Fibroblast of mammary gland (primary cell): ENCODE measurements at places on chromosomes 4 and X.

DNA sequence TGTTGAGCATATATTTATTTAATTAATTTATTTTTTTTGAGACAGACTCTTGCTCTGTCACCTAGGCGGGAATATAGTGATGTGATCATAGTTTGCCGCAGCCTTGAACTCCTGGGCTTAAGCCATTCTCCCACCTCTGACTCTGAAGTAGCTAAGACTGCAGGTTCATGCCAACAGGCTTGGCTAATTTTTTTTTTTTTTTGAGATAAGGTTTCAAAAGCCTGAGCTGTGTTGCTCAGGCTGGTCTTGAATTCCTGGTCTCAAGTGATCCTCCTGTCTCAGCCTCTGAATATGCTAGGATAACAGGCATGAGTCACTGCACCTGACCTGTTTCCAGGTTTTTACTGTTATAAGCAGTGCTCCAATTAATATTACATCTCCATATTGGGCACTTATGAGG lies 4.8 kb downstream of the ADD1 start:
- no peak for DNase-seq

- no peak for DNase-seq
Observed at GRCh38 chr4:118953276-118953675, 64.6 kb downstream of the SYNPO2 start.

DNA sequence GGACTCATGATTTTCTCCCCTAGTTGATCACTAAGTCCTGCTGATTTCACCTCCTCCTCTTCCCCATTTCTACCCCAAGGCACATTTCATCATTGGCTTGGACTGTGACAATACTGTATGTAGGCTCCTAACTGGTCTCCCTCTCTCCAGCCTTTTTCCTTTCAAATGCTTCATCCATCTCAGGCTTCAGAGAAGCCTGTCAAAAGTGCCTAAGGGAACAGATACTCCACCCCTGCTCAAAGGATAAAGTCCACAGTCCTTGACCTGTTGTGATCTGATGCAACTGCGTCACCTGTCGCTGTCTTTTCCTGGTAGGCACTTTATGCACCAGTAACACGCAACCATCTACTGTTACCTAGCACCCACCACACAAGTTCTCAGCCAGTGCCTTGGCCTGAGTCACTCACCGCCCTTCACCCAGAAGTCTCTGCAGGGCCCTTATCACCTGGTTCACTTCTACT lies 12.8 kb downstream of the SCARB2 start:
- DNase-seq, result no peak

DNA sequence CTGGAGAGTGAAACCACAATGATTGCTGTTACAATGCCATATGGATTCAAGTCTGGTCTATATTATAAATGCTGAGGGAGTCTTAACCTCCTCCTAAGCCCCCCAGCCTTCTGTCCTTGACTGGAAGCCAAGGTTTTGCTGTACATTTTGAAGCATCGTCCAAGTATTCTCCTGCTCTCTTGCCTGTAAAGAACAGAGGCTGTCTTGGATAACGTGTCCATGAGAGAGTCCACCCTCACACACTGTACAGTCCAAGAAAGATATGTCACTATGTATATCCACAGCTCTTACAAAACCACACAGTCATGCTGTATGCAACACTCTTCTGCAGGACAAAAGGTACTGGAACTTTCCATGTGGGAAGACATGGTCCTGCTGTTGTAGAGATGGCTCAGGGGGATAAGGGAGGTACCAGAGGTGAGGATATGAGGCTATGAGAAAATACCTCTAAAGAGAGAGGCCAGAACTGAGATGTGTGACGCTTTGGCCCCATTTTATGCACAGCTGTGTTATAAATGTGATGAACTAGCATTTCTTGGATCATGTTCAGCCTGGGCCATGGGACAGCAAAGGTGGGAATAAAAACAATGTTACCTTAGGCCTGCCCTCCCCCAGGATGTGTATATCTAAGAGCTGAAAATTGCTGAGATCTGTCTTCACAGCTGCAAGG lies 678.6 kb downstream of the IQCM start:
- no peak for DNase-seq

DNA sequence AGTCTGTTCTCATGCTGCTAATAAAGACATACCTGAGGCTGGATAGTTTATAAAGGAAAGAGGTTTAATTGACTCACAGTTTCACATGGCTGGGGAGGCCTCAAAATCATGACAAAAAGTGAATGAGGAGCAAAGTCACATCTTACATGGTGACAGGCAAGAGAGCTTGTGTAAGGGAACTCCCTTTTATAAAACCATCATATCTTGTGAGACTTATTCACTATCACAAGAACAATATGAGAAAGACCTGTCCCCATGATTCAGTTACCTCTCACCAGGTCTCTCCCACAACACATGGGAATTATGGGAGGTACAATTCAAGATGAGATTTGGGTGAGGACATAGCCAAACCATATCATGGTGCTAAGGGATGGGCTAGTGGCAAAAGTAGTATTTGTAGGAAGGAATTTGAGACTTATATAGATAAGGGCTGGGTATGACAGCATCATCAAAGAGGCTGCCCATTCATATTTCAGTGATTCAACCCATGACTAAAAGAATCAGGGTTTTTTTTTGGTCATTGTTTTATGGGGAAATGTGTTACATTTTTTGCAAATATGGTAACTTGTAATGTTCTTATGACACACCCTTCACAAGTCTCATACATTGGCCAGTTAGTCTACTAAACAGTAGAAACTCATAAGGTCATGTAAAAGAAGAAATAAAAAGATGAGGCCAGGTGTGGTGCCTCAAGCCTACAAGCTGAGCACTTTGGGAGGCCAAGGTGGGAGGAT lies 34.7 kb downstream of the NUP62CL start:
- no peak for DNase-seq

GRCh38 chrX:29487714-29488113 lies 727.6 kb upstream of the MAGEB2 start:
- DNase-seq, result no peak

DNA sequence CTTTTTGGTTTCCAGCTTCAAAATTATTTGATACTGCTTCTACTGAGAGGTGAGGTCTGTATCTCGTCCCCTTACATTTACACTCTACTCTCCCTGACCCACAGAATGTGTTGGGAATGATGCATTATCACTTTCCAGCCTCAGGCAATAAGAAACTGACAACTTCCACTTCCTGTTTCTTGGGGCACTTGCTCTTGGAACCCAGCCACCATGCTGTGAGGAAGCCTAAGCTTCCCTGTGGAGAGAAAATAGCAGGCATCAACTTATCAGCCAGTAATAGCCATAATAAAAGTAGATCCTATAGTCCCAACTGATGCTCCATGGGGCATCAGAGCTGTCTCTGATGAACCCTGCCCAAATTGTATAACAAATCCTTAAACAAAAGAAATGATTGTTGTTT lies 32.6 kb downstream of the RELL1 start:
- no peak for DNase-seq

DNA sequence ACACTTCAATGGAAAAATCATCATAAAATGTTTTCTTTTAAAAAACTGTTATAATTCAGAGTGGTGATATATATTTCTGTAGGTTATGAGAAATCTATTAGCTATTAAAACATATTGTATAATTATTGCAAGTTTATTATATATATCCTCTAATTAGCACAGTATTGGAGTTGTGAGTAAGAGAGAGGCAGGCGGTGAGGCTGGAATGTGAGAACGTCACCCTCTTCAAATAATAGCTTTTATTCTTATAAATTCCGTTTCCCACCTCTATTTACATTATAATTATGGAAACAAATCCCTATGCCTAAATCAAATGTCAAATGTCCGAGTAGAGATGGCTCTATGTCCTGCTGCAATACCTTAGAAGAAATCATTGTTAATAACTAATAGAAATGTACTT lies 292.9 kb downstream of the ADGRL3 start:
- no peak for DNase-seq
